ENCODE measurements at places on chromosomes 3 and 15.

GRCh38 chr3:150216041-150216811, 191.9 kb upstream of the TSC22D2 start:
- DNase-seq = no peak

DNA sequence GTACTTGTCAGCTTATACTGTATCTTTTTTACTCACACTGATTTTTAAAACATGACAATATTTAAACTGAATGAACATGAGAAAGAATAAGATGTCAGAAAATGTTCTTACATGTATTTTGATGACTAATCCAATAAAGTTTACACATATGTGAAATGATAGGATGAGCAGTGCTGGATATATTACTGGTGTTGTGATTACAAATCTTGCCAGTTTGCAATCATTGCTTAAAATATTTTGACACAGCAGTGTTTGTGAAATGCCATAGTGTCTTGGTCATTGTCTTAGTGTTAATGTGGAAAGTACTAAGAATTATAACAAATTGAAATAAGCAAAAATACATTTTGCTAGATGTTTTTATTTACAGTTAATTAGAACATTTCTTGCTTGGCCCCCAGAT, 118.7 kb upstream of the MLF1 start:
- DNase-seq = no peak

GRCh38 chr15:83999396-84000135, 236.0 kb upstream of the GOLGA6L4 start:
- DNase-seq = no peak

DNA sequence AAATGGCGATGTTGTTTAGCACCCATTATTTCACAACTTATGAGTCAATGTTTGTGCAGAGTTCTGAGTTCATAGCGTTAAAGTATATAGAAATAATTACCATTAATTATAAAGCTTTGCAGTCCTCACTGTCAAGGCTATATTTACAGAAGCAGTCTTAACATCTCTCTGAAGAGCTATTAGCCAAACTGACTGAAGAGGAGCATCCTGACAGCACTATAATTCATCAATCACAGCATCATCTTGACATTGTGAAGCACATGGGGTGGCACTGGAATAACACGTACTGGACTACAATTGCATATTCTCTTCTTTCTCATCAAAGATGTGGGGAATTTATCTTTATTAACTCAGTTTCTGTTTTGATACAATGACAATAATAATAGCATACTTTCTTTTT, 260.6 kb upstream of the MME start:
- DNase-seq = no peak

DNA sequence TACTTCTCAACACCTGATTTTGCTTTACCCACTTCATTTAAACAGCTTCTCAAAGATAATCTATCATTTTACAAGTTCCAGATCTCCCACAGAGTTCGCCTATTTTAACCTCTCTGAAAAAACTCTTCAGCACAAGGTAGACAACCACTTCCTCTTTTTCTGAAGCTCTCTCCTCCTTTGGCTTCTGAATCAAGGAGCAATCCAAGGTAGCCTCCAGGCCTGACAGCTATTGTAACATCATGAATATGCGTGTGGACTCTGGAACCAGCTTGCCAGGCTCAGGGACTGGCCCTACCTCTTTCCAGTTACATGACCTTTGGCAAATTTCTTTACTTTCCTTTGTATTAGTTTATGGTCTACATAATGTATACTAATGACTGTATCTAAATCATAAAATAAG, 405.9 kb upstream of the ZNF385D start:
- DNase-seq = no peak

DNA sequence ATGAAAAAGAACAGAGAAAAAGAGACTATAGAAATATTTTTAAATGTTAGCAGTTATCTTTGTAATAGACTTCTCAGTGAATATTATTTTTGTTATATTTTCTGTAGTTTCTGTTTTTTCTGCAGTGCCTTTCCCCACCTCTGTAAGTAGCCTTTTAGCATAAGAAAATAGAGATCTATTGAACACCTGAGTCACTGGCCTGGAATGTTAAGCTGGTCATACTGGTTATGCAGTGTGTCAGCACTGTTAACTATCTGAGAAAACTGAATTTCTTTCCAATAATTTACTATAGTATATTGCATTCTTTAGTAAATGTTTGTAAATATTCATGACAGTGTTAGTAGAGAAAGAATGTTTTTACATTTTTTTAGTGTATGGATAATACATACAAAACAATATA, 79.8 kb downstream of the NECTIN3 start:
- no peak for DNase-seq

DNA sequence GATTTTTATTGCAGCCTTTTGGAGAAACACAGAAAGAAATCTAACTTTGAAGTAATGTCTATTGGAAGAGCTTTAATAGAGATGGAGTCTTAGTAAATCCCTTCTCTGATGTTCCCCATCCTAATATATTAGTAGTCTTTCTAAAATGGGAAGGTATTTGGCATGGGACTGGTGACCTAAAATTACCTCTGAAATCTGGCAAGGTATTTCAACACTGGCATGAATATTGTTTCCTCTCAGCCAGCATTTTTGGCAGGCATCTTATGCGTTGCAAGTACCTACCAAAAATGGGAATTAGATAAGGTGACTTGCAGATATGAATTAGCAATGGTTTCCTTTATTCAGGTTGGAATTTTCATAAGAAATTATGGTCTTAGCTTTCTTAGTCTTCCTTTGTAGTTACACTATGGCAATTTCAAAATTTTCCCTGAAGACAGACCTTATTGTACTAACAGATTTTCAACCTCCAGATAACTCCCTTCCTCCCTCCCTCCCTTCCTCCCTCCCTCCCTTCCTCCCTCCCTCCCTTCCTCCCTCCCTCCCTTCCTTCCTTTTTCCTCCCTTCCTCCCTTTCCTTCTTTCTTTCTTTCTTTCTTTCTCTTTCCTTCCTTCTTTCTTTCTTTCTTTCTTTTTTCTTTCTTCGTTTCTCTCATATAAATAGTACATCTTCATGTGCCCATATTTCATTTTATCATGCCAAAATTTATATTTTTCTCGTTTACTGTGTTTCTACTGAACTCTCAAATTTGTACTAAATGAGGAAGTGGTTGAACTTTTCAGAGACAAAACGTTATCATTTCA, 168.2 kb upstream of the KCNMB2 start:
- no peak for DNase-seq

DNA sequence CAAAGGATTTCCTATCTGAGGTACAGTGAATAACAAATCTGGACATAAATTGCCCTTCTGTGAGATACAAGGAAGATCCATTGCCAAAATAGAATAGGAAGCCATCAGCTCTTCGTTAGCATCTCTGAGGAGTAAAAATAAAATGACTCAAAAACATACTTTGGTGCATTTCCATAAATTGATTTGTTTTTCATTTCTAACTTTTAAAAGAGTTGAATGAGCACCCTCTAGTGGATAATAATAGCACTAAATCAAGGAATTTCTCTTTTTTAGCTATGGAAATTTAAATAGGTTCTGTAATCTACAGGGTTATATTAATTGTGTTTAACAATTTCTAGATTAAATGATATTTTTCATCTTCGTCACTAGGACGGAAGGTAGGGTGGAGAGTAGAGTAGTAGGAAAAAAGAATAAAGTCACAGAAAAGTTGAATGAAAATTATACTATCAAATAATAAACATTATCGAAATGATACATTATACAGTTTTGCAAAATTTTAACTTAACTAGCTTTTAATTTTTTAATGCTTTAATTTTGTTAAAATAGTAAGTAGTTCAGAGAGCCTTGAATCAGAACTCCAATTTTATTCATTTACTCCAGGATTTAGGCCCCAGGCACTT, 6.4 kb downstream of the NSUN3 start:
- DNase-seq = no peak

DNA sequence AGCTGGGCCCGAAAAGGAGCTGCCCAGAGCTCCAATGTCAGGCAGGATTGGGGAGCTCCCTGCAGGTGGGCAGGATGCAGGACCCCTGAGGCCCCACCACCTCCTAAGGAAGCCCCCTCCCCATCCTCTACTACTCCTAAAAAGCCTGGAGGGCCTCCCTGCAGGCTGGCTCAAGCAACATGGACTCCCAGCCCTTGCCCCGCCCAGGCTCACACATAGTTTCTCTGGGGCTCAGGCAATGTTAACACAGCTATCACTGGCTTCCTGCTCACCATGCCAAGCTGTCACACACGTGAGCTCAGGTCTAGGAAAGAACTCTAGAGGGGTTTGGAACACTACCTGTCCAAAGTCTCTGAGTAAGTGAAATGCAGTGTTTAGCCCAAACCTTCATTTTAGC, 65.4 kb upstream of the ZNF148 start:
- DNase-seq = no peak

DNA sequence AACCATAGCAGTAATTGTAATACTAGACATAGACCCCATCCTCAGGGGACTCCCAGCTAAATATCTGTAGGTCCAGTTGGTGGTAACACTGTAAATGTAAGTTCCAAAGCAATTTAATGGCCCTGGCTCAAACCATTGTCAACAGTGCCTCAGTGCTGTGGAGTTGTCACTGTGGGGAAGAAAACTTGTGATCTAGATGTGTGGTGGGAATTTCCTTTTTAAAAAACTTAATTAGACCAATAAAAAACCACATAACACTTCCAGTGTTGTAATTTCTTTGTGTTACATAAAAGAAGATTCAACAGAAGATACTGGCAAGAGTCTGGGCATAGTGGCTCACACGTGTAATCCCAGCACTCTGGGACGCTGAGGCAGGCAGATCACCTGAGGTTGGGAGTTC, 138.6 kb upstream of the UMPS start:
- DNase-seq = no peak

- DNase-seq = no peak
These were observed 126.6 kb upstream of the MME start for GRCh38 chr3:154953538-154953937.

DNA sequence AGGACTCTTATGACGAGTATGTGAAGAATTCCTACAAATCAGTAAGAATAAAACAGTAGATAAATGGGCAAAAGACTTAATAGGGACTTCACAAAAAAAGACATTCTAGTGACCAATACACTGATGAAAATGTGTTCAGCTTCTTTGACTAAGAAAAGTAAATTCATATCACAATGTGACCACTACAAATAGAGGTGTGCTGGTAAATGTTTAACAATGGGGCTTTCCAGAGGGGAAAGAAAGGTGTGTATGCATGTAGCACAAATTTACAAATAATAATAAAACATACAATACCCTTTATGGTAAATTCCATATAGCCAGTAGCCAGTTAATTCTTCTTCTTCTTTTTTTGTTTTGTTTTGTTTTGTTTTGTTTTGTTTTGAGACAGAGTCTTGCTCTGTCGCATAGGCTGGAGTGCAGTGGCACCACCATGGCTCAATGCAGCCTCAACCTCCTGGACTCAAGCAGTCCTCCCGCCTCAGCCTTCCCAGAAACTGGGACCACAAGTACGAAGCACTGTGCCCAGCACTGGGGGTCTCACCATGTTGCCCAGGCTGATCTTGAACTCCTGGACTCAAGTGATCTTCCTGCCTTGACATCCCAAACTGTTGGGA, 17.5 kb upstream of the NMD3 start:
- DNase-seq = no peak

GRCh38 chr3:20406611-20407011, 220.6 kb upstream of the SGO1 start:
- DNase-seq = no peak

GRCh38 chr3:65080432-65080831, 392.6 kb upstream of the ADAMTS9 start:
- no peak for DNase-seq

DNA sequence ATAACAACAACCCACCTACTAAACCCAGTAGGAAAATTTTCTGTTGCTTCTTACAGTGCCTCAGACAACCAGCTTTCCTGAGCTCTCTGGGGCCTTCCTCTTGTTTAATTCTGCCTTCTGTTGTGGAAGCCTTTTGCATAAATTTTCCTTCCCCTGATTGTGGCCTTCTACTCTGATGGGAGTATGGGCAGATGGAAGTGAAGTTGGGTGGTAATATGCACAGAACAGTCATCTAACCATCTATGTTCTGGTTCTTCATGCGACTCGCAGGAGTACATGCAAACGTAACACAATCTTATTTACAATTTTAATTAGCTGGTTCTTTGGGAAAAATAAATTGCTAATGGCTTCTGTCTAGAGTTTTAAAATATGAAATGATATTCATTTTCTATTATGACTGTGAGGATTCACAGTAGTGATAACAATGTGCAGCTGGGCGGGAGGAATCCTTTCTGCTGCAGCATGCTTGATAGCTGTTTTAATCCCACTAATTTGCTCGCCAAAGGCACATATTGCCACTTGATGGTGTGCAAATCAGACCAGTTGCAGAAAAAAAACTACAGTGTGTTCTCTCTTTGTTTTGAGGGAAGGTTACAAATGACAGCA, 311.5 kb upstream of the ROPN1 start:
- no peak for DNase-seq

DNA sequence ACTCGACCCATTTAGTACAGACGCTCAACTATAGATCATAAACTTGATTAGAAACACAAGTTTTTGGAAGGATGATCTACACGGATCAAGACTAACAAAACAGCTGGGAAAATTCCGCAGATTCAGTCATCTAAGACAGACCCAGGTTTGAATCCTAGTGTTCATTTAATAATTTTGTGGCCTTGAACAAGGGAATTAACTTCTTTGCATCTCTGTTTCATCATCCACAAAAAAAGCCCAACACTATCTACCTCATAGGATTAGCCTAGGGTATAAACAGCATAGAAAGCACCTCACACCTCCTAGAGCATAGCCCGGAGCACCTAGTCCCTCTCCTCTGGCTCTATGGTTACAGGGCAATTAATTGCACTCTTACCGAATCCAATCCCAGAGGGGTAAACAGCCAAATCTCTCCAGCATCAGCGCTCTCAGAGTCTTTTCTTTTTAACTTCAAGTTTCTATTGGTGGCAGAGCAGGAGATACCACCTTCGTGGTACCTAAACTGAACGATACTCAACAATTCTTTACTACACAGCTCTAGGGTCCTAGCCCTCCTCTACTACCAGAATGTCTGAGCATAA, 3.5 kb downstream of the TBL1XR1 start:
- no peak for DNase-seq

DNA sequence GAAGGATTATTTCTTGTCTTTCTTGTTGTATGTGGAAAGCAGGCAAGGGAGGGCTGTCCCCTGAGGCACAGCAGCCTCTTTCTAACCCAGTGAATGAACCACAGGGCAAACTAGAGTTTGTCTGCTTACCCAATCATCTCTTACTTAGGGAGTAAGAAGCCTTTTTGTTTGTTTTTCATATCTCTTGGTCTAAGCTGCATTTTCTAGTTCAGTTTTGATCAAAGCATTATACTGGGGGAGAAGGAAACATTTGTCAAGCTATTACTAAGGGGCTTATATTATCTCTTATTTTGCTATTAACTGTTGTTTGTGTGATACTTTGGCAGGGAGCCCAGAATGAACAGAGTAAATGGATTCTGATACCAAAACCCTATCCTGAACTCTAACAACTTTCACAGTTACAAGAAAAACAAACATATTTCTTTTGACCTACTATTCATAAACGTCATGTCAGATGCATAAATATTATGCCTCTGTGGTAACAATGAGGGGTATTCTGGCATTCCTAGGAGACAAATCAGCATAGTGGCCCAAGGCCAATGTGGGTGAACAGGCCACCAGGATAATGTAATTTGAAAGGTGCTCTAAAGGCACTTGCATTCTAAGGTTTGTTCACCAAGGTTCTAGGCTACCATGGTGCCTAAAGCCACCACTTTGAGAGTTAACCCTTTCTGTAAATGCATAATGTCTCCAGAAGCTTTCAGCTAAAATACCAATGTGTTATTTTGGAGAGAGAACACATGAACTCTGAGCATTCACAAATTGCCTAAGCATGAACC, 271.6 kb upstream of the ZPLD1 start:
- no peak for DNase-seq

- DNase-seq = no peak
These were observed 163.3 kb downstream of the NUP210 start for GRCh38 chr3:13256845-13257244.

Data from stimulated activated CD8-positive, alpha-beta memory T cell treated with anti-CD3 and anti-CD28 coated beads, Interleukin-15, amount 100 ng/mL, for 24 hours (primary cell).